HEK293T (cell line): ENCODE measurements at places on chromosomes 4 and X.

- no peak for DNase-seq
These were observed 17.8 kb upstream of the CXCL3 start for GRCh38 chr4:74056114-74056857.

GRCh38 chr4:54954656-54955388 lies 170.6 kb downstream of the KDR start:
- DNase-seq: no peak

GRCh38 chr4:43882470-43882869 lies 566.1 kb downstream of the KCTD8 start:
- no peak for DNase-seq

GRCh38 chr4:107147873-107148272 lies 111.8 kb upstream of the DKK2 start:
- no peak for DNase-seq

GRCh38 chr4:82784681-82785610 lies 13.7 kb downstream of the SCD5 start:
- DNase-seq: no peak

GRCh38 chr4:2042947-2043395 lies 16.2 kb upstream of the NAT8L start:
- DNase-seq: no peak

DNA sequence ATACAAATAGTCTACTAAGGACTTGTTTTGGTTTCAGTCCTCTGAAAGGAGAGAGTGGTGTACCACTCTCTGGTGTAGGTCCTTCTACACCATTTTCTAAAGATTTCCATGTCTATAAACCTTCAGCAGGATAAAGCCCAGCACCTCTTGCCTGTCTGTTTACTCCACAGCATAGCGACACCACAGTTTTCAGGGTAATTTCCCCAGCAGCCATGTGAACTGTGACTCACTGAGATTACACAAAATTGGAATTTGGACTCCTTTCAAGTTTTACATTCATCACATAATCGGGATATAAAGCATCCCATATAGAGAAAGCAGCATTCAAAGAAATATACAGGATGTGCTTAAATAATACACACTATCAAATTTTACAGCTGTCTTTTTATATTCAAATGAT lies 229.6 kb downstream of the PRDM5 start:
- DNase-seq: no peak

GRCh38 chr4:176839656-176840055 lies 46.9 kb upstream of the VEGFC start:
- DNase-seq: no peak

DNA sequence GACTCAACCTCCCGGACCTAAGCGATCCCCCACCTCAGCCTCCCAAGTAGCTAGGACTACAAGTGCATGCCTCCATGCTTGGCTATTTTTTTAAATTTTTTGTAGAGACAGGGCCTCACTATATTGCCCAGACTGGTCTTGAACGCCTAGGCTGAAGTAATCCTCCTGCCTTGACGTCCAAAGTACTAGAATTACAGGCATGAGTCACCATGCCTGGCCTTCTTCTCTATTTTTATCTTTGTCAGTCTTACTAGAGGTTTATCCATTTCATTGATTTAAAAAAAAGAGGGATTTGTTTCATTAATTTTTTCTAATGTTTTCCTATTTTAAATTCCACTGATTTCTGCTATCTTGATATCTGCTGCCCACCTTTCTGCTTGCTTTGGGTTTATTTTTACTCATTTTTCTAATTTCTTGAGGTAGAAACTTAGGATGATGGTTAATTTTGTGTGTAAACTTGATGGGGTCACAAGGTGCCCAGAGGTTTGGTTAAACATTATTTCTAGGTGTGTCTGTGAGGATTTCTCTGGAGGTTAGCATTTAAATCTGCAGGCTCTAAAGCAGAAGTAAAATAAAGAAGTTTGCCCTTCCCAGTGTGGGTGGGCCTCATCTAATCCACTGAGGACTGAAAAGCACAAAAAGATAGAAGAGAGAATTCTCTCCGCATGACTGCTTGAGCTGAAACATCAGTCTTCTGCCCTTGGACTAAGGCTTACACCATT lies 116.2 kb upstream of the DCLK2 start:
- no peak for DNase-seq

DNA sequence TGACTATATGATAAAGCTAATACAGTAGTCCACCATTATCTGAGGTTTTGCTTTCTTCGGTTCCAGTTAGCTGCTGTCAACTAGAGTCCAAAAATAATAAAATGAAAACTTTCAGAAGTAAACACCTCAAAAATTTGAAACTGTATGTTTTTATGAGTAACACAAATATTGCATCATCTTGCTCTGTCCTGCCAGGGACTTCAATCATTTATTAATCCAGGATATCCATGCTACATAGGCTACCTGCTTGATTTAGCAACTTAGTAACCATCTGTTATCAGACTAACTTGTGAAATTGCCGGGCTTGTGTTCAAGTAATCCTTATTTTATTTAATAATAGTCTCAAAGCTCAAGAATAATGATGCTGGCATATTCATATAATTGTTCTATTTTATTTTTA lies 1537.8 kb upstream of the PABPC4L start:
- DNase-seq: no peak
